ENCODE measurements at places on chromosomes 2 and 18. TPM values are rescaled to one million over a fixed set of nuclear protein-coding genes. Genes with fewer than 3 reads are reported as not detected.

GRCh38 chr2:71456617-71457016 lies 3.3 kb downstream of the DYSF start:
- H3K4me1 ChIP-seq = peaks cover 22% of the 10 kb centered on the region
- no peak overlapping the region for H3K4me3 ChIP-seq
- no peak for DNase-seq
- no peak overlapping the region for H3K27ac ChIP-seq

DNA sequence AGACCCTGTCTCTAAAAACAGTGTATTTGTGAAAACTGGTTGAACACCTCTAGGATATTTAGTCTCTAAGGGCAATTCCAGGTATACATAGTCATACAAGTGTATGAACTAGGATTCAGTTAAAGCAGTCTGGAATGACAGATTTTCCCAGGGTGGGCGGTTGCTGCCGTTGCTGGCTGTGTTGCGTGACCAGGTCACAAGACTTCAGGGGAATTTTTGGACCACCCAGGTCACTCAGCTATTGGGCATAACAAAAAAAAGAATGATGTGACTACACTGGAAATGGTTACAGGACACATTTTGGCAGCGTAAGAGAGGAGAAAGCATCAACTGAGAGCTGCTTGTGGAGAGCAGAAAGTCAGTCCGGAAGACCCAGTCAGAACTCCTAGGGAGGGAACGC lies 58.0 kb upstream of the ZBTB7C start:
- no peak for DNase-seq
- H3K4me3 ChIP-seq = no peak overlapping the region
- H3K27ac ChIP-seq = no peak overlapping the region
- H3K36me3 ChIP-seq = no peaks in the 10 kb centered on the region
- no peaks in the 10 kb centered on the region for H3K4me1 ChIP-seq
- no peaks in the 10 kb centered on the region for H3K27me3 ChIP-seq

DNA sequence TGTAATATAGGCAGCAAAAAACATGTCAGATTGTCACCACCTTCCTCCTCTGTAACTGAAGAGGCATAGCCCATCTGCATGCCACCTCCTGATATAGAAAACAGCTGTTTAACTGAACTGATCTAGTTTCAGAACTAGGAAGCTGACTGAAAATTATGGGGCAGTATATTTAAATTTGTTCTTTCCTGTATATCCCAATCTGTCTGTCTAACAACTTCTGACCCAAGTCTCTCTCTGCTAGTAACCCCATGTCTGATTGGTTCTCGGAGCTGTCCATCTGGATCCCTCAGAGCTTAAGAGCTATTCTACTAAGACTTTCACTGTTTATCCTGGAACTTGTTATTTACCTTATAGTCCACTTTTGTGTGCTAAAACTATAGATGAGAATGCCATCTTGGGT lies 68.2 kb upstream of the SLC35G4 start:
- H3K36me3 ChIP-seq = no peaks in the 10 kb centered on the region
- H3K4me3 ChIP-seq = no peak overlapping the region
- no peaks in the 10 kb centered on the region for H3K27me3 ChIP-seq
- H3K27ac ChIP-seq = no peak overlapping the region
- DNase-seq = no peak
- no peaks in the 10 kb centered on the region for H3K4me1 ChIP-seq

The LCT gene
- total RNA-seq = 0.06 TPM

DNA sequence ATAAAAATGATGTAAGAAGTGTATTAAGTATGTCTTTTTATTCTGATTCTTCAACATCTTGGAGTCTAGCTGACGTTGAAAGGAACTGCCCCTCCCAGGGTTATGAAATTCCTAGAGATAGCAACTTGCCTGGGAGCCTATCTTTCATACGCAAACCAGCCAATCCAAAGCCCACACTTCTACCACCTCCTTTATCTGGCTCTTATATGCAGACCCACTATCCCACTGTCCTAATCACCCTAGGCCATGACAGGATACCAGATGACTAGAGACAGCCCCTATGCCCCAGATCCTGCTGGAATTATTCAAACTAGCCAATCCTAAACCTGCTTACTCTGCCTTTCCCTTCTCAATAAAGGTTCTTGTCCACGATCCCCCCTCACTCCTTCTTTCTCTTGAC lies 11.8 kb upstream of the CDC42EP3 start:
- no peak overlapping the region for H3K27ac ChIP-seq
- H3K36me3 ChIP-seq = no peaks in the 10 kb centered on the region
- H3K4me3 ChIP-seq = no peak overlapping the region
- H3K27me3 ChIP-seq = no peaks in the 10 kb centered on the region
- DNase-seq = no peak

The LBX2 gene
- not detected for total RNA-seq

DNA sequence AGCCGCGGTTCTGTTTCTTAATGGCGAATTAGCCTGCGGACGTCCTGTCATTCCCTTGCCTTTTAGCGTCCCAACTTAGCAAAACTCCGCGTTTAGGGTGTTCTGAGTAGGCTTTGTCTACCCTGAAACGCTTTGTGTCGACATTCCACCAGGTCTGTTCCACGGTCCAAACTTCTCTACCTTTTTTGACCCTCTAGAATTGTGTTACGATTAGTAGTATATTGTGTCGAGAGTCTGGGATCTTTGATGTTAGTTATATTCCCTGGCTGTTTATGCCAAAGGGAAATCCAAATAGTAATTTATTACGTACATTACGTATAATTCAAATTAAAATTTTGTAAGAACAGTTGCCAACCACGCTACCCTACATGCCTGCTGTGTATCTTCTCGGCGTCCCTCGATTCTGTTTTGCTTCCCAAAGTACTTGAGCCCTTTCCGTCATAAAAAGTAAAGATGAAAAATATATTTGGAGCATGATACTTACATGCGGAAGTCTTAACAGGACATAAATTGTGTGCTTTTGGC lies 495 bp upstream of the TTC32 start:
- H3K4me3 ChIP-seq = peak overlapping the region; percentile 63
- H3K27ac ChIP-seq = peak overlapping the region; percentile 92
- H3K27me3 ChIP-seq = no peaks in the 10 kb centered on the region

DNA sequence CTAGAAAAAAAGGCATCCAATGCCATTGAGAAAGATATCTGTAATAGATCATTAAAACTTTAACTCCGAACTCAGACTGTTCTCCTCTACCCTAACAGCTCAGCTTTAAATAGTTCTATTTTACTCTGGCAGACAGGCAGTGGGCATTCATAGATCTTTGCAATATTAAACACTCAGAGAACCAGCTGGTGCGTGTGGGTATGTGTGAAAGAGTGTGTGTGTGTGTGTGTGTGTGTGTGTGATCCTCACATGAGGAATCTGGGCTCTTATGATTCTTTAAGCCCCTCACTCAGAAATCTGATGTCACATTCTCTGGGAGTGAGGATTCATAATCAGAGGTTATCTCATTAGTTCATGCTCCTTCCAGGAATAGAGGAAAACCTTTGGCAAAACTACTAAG lies 144.3 kb downstream of the KCNH7 start:
- no peak for DNase-seq
- no peaks in the 10 kb centered on the region for H3K4me1 ChIP-seq
- no peak overlapping the region for H3K27ac ChIP-seq
- H3K27me3 ChIP-seq = no peaks in the 10 kb centered on the region
- H3K36me3 ChIP-seq = no peaks in the 10 kb centered on the region

DNA sequence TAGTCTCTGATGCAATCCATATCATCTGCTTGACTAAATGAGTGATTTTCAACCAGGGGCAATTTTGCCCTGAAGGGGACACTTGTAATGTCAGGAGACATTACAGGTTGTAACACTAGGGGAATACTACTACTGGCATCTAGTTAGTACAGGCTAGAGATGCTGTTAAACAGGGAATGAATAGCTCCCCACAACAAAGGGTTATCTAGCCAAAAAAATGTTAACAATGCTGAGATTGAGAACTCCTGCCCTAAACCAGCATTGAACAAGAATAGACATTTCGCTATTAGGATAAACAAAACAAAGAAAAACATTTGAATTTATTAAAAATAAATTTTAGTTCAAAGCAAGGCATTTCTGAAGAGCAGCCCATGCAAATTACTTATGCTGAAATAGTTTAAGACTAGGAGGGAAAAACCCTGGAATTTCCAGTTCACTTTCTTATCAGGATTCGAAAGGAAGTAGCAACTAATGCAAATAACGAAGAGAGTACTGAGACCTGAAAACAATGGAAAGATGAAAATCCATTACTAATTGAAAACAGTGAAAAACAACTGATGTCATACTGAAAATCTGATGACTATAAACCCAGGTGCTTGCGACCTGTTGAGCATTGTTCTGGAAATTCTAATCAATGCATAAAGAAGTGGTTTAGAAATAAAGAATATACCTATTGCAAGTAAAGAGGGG lies 53.1 kb downstream of the CAB39 start:
- no peak for DNase-seq
- peaks cover 44% of the 10 kb centered on the region for H3K4me1 ChIP-seq
- no peak overlapping the region for H3K27ac ChIP-seq
- H3K27me3 ChIP-seq = no peaks in the 10 kb centered on the region
- H3K4me3 ChIP-seq = no peak overlapping the region

The UGT1A5 gene
- total RNA-seq = not detected

- no peak overlapping the region for H3K27ac ChIP-seq
- H3K36me3 ChIP-seq = peaks cover 7% of the 10 kb centered on the region
- no peak for DNase-seq
- H3K4me3 ChIP-seq = no peak overlapping the region
- no peaks in the 10 kb centered on the region for H3K27me3 ChIP-seq
Measured at GRCh38 chr2:240137596-240138253, 1.6 kb upstream of the COPS9 start.

The PLEK gene
- total RNA-seq = 10.7 TPM

- H3K27me3 ChIP-seq = no peaks in the 10 kb centered on the region
- H3K4me1 ChIP-seq = no peaks in the 10 kb centered on the region
- DNase-seq = no peak
- H3K27ac ChIP-seq = no peak overlapping the region
Measured at GRCh38 chr18:52237551-52237950, 102.4 kb upstream of the DCC start.

The TMEM150A gene
- 14.3 TPM for total RNA-seq

DNA sequence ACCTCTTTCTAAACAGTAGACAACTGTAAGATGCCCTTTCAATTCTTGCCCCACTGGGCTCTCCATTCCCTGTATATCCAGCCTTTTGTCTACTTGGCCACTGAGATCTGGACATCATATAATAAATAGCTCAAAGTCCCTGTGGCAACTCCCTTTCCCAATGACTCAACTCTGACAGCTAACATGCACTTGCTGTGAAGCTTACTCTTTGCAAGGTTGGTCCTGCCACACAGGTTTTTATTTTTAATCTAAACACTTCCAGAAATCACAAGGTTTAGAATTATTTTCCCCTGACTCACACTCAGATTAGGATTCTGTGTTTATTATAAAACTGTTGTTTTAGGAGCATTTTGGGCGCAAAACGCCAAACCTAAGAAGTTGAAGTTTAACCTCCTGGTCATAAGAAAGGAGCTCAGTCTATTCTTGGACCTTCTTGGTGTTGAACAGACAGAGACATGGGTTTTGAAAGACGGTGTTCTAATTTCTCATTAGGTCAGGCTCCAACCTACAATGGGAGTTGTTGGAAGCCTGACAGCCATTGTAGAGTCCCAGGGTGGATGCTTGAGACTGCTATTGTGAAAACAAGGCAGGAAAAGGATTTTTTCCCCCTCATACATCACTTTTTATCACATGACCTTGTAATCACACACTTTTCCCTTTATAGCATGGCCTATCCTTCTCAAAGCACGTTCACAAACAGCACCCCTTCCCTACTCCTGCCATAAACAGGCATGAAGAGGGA lies 124.7 kb upstream of the SERPINE2 start:
- H3K4me3 ChIP-seq = no peak overlapping the region
- no peaks in the 10 kb centered on the region for H3K4me1 ChIP-seq
- DNase-seq = no peak
- no peak overlapping the region for H3K27ac ChIP-seq
- H3K27me3 ChIP-seq = no peaks in the 10 kb centered on the region

DNA sequence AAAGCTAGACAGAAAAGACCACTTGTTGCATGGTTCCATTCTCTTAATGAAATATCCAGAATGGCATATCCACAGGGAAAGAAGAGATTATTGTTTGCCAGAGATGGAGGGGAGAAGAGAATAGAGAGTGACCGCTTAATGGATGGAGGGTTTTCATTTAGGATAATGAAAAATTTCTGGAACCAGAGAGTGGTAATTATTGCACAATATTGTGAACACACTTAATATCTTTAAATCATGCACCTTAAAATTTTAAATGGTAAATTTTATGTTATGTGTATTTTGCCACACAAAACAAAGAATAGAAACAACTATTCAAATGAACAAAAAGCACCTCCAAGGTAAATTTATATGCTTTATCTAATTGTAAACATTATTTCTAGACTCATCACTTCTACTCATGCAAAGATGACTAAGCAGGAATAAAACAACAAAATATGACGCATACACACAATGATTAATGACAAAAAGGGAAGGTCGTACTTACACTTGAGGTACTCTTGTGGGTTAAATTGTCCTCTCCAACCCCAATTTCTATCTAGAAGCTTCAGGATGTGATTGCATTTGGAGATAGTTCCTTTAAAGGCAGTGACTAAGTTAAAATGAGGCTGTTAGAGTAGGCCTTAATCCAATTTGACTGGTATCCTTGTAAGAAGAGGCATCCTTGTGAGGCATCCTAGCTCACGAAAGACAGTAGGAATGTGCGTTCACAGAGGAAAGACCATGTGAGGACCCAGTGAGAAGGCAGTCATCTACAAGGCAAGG lies 18.7 kb upstream of the DHRS9 start:
- no peaks in the 10 kb centered on the region for H3K4me1 ChIP-seq
- no peak for DNase-seq
- H3K27ac ChIP-seq = no peak overlapping the region
- no peaks in the 10 kb centered on the region for H3K27me3 ChIP-seq
